ENCODE measurements at places on chromosomes 7 and 10.

- DNase-seq, result no peak
Observed at GRCh38 chr10:97882142-97883091, 32.8 kb downstream of the GOLGA7B start.

- no peak for DNase-seq
Observed at GRCh38 chr10:58932126-58932525, 244.3 kb upstream of the PHYHIPL start.

- DNase-seq, result no peak
Observed at GRCh38 chr7:140640060-140640637, 464 bp downstream of the DENND2A start.

GRCh38 chr10:130463104-130463875 lies 327.1 kb downstream of the GLRX3 start:
- DNase-seq, result no peak

DNA sequence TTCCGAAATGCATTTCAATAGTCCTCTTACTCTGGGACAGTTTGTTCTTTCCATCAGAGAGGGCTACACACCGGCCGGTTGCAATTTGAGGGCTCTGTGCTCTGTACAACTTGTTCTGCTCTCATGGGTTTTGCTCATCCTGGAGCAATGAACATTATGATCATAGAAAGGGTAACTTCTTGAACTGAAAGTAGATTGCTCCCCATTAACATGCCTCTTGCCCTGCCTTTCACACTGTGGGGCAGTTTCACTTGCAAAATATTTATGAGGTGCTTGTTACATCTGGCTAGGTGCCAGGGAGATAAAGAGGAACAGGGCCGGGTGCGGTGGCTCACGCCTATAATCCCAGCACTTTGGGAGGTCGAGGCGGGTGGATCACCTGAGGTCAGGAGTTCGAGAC lies 97.3 kb upstream of the MPP7 start:
- no peak for DNase-seq

DNA sequence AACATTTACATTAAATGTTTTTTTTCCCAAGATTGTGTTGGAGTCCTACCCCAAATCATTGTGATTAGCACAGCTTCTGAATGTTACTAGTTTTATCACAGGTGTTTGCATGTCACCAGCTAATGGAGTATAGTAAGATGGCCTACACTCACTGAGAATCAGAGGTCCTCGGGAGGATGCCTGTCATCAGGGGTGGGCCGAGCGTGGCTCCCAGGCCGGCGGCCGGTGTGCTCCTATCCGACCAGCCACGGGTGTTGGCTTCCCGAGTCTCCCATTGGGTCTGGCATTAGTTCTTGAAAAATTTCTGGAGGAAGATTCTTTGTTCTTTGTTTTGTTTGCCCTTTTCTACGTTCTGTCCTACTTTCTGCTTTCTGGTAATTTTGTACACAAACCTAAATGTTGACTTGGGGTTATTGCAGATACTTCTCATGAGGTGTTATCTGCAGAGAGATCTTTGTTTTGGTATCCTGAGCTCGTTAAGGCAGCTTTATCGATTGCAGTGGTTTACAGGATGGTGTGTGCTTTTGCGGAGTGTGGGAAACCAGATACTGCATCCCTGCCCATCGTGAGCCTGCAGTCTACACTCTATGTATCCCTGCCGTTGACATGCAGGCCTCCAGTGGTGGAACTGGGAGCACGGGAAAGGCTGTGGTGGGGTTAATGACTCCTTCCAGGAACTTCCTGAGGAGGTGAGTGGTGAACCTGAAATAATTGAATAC lies 67.3 kb upstream of the DNAJB6 start:
- DNase-seq, result no peak

DNA sequence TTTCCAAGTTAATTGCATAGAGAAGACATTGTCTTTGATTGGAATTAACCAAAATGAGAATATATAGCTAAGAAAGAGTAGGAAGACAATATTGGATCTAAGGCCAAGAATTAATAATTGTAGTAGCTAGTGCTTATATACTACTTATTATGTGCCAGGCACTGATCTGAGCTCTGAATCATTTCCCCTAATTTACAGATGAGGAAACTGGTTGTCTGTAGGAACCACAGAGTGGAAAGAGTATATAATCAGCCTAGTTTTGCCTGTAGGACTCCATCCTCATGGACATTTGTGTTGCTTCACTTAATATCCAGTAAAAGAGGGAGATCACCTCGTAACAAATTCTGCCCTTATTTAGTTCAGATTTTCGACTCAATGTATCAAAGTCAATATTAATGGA lies 127.9 kb downstream of the ARID5B start:
- no peak for DNase-seq

DNA sequence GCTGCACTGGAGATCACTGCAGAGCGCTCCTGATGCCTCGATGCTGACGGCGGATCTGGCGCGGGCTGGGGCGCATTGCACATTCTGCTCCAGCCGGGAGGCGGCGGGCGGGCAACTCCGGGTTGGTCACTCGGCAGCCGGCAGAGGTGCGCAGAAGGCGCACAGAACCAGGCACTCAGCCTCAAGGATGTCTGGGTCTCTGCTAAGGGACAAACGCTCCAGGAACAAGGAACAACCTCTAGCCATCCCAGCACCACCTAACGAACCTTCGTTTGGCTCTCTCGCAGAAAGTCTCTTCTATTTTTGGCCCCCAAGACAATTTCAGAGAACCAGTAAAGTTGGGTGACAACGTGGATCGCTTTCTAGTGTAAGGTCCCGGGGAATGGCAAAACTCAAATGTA lies 254.6 kb downstream of the OTUD1 start:
- DNase-seq, result no peak

DNA sequence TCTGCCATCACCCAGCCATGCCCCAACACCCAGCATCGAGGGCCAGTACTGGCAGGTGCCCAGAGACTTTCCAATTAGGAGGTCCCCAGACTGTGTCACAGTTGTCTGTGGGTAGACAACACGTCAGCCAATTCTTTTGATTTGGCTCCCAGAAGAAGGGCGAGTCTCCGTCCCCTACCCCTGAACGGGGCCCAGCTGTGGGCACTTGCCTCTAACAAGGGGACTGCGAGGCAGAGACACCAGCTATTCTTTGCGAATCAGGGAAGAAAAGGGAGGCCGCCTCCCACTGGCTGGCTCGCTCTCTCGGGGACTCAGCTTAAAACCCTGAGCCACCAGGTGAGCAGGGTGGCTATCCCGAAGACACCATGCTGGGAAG lies 167.3 kb downstream of the USP6NL start:
- no peak for DNase-seq

GRCh38 chr10:52145636-52146035 lies 168.4 kb upstream of the DKK1 start:
- no peak for DNase-seq

- DNase-seq, result no peak
Observed at GRCh38 chr7:30584415-30584814, 10.3 kb upstream of the GARS1 start.

- no peak for DNase-seq
Observed at GRCh38 chr10:80769700-80770160, 232.0 kb downstream of the SH2D4B start.
